Neural progenitor cell (in vitro differentiated cells): ENCODE measurements at places on chromosomes 11 and 22. TPM values are rescaled to one million over a fixed set of nuclear protein-coding genes. Genes with fewer than 3 reads are reported as not detected.

DNA sequence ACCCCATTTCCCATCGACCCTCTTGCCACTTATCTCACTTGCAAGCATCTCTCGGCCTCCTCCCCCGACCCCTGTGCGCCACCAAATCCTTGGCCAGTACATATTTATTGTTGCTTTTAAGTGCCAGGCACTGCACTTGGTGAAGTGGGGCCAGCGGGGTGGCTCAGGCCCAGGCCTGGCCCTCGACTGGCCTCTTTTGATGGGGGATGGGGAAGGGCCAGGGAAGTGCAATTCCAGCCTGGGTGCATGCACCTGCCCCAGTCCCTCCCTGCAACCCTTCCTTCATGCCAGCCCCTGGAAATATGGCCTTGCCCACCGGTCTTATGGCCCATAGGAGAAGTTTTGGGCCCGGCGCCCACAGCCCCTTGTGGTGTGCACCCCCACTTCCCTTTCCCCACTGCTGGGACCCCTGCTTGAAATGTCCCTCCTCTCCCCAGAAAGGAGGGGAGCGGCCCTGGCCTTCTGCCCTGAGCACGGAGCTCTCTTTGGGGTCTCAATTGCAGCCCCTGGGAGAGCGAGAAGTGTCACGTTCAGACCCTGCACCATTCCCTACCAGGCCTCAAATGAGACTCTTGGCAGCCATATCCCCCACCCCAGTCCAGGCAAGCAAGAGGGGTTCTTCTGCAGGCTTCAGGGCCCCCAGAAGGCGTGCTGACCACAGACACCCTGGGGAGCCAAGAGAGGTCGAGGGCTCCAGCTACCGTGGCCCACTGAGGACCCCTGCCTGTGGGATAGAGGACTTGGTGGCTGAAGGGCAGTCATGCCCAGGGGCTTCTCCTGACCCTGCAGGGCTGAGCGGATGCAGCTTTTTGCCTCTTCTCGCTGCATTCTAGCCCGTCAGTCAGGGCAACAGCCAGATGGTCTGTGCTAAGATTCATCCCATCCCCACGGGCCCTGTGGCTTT lies 961 bp downstream of the SUSD2 start:
- DNase-seq = peak; percentile 55

DNA sequence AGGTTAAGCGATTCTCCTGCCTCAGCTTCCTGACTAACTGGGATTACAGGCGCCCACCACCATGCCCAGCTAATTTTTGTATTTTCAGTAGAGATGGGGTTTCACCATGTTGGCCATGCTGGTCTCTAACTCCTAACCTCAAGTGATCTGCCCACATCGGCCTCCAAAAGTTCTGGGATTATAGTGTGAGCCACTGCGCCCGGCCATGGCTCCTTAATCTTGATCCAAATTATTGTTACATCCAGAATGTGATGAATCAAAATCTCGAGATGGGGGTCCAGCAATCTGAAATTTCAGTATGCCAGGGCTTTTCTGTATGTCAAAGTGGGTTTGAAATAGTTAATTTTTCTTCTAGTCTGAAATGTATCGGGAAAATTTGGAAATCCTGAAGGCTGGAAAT lies 3.7 kb downstream of the RPL27A start:
- DNase-seq = no peak

- DNase-seq = no peak
These were observed 47.5 kb upstream of the TENM4 start for GRCh38 chr11:79488286-79488685.

GRCh38 chr22:19970479-19971275 lies 29.1 kb upstream of the TXNRD2 start:
- peak; percentile 80 for DNase-seq

Gene ZNF215
- total RNA-seq = 14.8 and 20.1 TPM in 2 replicates
